Ascending aorta (tissue), 2 donors: ENCODE measurements at places on chromosomes 6 and 20. TPM values are rescaled to one million over a fixed set of nuclear protein-coding genes. Genes with fewer than 3 reads are reported as not detected.
A peak's percentile ranks its signal among the peaks of the same experiment; 100 is the strongest.

GRCh38 chr6:4134841-4135664, at the start of gene ECI2:
TSS of gene ECI2 (minus strand) at chr6:4135575. CDS start at chr6:4135560, 15 bp downstream.
- peak; percentile 24 for DNase-seq

GNL1 gene
- 33.0 TPM for total RNA-seq

- DNase-seq, result no peak
These were observed 295.1 kb downstream of the ALDH8A1 start for GRCh38 chr6:134654751-134655150.

DNA sequence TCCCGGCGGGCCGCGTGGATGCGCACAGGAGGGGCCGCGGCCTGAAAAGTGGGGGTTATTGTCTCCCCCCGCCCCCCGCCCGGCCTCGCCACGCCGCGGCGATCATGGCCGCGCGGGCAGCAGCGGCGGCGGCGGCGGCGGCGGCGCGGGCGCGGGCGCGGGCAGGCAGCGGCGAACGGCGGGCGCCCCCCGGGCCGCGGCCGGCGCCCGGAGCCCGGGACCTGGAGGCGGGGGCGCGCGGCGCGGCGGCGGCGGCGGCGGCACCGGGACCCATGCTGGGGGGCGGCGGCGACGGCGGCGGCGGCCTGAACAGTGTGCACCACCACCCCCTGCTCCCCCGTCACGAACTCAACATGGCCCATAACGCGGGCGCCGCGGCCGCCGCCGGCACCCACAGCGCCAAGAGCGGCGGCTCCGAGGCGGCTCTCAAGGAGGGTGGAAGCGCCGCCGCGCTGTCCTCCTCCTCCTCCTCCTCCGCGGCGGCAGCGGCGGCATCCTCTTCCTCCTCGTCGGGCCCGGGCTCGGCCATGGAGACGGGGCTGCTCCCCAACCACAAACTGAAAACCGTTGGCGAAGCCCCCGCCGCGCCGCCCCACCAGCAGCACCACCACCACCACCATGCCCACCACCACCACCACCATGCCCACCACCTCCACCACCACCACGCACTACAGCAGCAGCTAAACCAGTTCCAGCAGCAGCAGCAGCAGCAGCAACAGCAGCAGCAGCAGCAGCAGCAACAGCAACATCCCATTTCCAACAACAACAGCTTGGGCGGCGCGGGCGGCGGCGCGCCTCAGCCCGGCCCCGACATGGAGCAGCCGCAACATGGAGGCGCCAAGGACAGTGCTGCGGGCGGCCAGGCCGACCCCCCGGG, 637 bp downstream of the ARID1B start:
- no peak for DNase-seq

PLA2G7 gene
- 2.1 TPM for total RNA-seq

ELOVL2 gene
- total RNA-seq, result 0.11 TPM

LGSN gene
- total RNA-seq, result not detected

DNA sequence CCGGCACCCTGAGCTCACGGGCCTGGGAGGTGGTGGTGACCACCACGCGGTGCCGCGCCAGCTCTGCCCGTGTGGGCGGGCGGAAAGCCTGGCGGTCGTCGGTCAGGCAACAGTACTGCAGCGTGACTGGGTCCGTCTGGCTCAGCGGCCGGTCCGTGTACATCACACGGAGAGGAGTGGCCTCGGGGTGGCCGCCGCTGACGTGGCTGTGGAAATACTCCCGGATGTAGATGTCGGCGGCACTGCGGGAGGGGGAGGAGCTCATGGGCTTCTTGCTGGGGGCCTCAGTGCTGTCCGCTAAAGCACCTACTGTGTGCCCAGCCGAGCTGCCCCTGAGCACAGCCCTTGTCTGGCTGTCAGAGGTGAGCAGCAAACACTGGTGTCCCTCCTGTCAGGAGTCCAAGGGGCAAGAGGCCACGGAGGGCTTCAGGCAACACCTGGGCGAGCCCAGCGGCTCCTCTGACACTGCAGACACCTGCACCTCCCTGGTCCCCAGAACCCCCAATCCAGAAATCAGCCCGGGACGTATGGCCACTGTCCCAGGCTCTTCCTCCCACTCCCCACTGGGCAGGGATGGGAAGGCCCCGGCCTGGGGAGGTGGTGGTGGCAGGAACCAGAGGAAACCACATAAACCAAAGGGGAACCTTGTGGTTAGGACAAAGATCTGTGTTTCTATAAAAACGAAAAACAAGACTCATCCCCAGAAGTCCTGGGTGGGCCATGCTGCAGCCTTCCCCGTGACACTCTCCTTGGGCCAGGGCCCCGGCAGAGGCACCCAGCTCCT, 6.5 kb downstream of the HELZ2 start:
- DNase-seq, result peak; percentile 74

- DNase-seq, result no peak
These were observed 89.9 kb downstream of the PLCB1 start for GRCh38 chr20:8221887-8222419.

DNA sequence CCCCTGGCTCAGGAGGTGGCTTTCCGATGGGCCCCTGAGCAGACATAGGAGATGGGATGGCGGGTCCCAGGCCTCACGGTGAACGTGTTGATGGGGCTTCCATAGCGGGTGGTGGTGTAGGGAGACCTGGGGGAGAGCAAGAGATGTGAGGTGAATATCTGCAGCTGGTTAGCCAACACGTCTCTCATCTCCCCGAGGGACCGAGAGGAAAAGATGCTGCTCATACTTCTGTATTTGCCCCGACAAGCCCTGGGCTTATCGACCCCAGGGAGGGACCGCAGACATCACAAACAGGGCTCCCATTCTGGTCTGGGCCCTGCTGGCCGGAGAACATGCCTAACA, 38.7 kb downstream of the C6orf132 start:
- no peak for DNase-seq

DNA sequence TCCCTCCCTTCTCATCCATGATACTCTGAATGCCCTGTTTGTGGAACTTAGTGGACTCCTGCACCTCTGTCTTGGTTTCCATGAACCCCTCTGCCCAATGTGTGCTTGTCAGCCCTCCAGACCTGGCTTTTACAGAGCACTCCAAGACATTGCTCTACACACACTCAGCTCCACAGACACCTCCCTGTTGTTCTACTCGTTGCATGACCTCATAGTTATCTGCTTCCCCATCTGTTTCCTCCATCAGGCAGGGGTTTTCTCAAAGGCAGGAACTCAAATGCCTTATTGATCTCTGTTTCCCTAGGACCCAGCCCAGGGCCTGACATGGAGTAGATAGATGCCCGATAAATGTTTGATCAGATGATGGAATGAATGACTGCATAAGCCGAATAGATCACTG, 13.3 kb downstream of the PLCG1 start:
- no peak for DNase-seq

DNA sequence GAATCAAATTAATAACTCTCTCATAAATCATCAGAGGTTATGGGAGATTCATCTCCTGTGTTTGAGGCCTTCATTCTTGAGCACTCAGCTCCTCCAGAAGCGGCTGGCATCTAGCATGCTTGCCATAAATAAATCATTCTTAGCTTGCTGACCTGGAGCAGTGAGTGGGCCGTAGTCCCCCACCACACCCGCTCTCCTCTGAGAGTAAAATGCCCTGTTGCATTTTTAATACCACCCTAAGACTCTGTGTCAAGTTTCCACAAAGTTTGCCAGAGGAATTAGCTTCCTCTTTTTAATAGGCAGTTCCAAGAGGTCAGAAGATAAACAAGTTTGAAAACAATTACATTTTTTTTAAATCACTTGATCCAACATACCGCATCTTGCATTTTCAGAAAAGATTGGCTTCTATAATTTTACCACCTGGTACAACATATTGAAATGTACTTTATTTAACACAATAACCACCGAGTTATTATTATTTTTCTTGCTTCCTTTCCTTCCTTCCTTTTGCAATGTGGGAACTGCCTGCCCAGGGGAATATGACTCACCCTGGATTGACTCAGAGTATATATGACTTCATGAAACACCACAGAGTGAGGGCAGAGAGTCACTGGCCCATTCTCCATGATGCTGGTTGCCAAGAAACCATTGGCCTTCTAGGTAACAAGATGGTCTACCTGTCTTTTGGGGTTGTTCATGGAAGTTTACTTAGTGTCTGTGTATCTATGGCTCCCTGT, 29.4 kb upstream of the CLIC5 start:
- peak; percentile 81 for DNase-seq

POU5F1 gene
- not detected for total RNA-seq

DNA sequence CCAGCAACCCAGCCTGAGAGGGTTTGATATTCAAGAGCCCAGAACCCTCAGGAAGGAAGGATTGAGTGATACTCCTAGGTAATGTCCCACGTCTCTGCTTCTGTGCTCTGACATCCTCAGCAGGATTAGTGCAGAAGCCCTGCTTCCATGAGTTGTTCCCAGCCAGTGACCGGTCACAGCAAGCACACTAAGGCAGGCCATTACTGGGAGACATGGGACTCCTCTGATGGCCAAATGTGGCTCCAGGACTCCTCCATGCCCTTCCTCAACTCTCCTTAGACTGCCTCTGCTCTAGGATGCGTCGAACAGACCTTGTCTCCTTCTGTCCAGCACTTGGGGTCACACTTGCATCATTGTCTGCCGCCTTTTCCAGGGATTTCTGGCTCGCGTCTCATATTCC, 7.6 kb downstream of the HLA-A start:
- no peak for DNase-seq

GRCh38 chr20:41300383-41300782, 17.1 kb downstream of the ZHX3 start:
- DNase-seq, result no peak

- DNase-seq, result no peak
These were observed 12.1 kb upstream of the CNKSR3 start for GRCh38 chr6:154522576-154522975.

DNA sequence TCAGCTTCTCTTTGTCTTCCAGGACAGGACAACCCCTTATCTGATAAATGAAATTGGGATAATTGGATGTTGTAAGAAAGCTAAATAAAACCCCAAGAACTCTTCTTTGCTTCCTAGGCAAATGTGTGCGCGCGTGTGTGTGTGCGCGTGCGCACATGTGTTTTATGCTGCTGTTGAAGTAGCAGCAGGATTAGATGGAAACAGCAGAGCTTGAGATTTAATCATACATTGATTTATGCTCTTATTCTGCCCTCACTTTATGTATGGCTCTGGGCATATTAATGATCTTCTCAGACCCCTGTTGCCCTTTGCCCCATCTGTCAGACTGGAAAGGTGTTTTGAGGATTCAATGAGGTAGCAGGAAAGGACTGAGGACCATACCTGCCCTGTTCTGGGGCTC, 324.0 kb upstream of the MAP3K7 start:
- no peak for DNase-seq

DNA sequence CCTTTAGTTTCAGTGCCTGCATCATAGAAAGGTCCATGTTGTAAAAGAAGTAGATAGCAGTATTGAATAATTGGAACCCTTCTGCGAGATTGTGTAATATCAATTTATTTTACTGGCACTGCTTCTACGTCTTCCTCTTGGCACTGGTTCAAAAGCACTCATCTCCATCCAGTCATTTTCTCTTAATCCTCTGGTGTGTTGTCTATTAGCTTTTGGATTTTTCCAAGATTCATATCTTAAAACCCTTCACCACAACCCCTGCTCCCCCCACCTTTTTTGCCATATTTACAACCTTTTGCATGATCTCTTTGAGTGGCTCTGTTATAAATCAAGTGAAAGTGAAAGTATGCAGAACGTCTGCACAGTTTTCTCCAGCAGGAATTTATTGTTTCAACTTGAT, 76.6 kb upstream of the HSF2 start:
- no peak for DNase-seq

DNA sequence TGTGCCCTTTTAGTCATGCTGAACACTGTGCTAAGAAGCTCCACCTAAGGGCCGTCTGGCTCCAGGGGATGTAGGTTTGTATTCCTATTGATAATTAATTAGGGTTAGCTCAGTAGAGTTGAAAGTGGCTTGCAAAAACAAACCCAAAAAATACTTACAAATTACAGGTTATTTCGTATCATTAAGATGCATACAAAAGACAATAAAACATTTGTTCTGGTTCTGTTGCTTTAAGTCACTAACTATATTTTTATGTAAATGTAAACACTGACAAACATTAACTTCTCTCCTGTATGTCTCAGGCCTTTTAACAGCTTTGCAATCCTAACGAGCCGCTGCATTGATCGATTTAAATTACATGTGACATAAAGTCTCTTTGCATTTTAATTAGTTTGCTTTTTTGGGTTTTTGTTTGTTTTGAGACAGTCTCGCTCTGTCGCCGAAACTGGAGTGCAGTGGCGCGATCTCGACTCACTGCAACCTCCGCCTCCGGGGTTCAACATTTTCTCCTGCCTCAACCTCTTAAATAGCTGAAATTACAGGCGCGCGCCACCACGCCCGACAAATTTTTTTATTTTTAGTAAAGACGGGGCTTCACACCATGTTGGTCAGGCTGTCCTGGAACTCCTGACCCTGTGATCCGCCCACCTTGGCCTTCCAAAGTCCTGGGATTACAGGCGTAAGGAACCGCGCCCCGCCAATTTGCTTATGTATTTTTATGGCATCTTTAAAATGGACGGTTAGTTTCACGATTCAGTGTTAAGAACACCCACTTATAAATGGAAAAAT, 110.9 kb downstream of the HFE start:
- DNase-seq, result no peak

PHACTR1 gene
- total RNA-seq, result 8.4 TPM

GRCh38 chr6:44624936-44625573, 237.5 kb downstream of the CDC5L start:
- DNase-seq, result no peak

DNA sequence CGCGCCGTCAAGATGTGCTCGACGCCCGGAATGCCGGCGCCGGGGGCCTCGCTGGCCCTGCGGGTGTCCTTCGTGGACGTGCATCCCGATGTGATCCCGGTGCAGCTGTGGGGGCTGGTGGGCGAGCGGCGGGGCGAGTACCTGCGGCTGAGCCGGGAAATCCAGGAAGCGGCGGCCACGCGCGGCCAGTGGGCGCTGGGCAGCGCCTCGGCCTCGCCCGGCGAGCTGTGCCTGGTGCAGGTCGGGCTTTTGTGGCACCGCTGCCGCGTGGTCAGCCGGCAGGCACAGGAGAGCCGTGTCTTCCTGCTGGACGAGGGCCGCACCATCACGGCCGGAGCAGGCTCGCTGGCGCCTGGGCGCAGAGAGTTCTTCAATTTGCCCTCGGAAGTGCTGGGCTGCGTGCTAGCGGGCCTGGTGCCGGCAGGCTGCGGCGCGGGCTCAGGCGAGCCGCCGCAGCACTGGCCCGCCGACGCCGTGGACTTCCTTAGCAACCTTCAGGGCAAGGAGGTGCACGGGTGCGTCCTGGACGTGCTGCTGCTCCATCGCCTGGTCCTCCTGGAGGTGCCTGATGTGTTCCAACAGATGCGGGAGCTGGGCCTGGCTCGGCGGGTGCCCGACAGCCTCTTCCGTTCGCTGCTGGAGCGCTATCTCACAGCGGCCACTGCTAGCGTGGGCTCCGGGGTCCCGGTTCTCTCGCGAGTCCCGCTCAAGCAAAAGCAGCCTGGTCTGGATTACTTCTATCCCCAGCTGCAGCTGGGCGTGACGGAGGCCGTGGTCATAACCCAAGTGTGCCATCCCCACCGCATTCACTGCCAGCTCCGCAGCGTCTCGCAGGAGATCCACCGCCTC, 656 bp downstream of the TDRD6 start:
- DNase-seq, result no peak
